ENCODE measurements at places on chromosomes 2 and 18.

- DNase-seq, result no peak
Measured at GRCh38 chr2:183037553-183038340, 510 bp downstream of the NCKAP1 start.

DNA sequence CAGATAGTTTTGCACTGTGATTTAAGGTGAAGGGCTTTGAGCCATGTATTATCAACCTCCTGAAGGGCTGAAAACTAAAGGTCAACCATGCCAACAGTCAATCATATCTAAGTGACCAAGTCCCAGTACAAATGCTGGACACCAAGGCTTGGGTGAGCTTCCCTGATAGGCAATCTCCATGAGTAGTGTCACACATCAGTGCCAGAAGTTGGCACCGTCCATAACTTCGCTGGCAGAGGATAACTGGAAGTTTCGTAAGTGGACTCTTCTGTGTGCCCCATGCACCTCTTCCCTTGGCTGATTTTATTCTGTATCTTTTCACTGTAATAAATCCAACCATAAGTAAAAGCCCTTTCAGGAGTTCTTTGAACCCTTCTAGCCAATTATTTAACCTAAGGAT, 13.2 kb downstream of the REV1 start:
- no peak for DNase-seq

- DNase-seq, result no peak
Measured at GRCh38 chr2:127420039-127420864, 2.0 kb downstream of the PROC start.

GRCh38 chr2:141316606-141317005, 814.2 kb downstream of the LRP1B start:
- no peak for DNase-seq

GRCh38 chr2:241378816-241379215, 22.7 kb downstream of the FARP2 start:
- DNase-seq, result no peak

- no peak for DNase-seq
Measured at GRCh38 chr18:2147476-2148230, 423.7 kb downstream of the METTL4 start.

DNA sequence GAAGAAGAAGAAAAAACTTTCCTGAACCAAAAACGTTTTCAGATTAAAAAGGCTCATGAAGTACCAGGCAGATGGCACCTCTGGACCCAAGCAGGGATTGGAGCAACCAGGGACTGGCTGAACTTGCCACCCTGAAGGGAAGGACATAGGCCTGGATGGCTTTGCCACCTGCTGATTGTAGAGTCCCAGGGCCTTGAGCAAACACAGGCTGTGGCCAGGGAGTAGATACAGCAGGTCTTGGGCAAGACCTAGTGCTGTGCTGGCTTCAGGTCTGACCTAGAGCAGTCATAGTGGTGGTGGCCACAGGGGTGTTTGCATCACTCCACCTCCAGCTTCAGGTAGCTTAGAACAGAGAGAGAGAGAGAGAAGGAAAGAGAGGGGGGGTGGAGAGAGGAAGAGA, 231.5 kb upstream of the FBXO11 start:
- DNase-seq, result no peak

DNA sequence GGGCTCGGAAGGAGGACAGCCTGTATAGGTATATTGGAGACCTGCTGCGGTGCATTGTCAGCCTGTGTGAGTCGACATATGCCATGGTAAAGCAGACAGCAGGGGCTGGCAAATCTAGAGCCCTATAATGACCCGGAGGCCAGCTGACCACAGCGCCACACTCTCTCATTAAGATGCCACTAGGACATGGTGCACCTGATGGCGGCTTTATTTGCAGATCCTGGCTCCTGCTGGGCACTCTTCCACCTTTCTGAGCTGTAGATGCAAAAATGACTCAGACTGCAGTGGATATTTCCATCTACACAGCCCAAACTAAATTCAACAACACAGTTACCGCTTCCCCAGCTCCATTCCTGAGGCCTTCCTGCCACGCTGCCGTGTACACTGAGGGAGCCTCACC, 389.9 kb downstream of the TNS1 start:
- no peak for DNase-seq

- DNase-seq, result no peak
Measured at GRCh38 chr18:22207021-22207758, 37.8 kb downstream of the GATA6 start.

GRCh38 chr18:22194151-22194598, 24.8 kb downstream of the GATA6 start:
- no peak for DNase-seq

GRCh38 chr18:35083174-35083712, 42.0 kb downstream of the MAPRE2 start:
- no peak for DNase-seq

DNA sequence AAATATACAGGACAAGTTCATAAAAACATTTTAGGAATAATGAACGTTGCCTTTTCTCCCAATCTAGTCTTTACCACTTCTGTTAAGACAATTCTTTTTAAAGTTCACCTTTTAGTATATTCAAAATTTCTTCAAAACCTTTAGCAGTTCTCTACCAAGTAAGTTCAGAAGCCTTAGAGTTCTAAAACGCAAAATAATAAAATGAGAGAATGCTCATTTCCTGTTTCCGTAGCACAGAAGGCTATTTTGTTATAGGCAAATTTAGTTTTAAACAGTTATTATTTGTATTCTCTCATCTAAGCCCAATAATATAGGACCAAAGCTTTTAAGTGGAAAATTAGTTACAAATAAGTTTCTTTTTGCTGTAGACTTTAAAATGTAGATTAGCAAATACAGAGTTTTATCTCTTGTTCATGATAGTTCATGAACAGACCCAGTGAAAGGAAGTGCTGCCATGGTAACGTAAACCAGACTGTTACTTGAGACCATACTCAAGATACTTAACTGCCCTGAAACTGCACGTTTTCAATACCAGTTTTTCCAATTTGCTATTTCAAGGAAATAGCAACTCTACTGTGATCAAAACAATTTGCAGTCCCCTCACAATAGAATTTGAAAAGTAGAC, 173.1 kb upstream of the STON1 start:
- DNase-seq, result peak; percentile 15

DNA sequence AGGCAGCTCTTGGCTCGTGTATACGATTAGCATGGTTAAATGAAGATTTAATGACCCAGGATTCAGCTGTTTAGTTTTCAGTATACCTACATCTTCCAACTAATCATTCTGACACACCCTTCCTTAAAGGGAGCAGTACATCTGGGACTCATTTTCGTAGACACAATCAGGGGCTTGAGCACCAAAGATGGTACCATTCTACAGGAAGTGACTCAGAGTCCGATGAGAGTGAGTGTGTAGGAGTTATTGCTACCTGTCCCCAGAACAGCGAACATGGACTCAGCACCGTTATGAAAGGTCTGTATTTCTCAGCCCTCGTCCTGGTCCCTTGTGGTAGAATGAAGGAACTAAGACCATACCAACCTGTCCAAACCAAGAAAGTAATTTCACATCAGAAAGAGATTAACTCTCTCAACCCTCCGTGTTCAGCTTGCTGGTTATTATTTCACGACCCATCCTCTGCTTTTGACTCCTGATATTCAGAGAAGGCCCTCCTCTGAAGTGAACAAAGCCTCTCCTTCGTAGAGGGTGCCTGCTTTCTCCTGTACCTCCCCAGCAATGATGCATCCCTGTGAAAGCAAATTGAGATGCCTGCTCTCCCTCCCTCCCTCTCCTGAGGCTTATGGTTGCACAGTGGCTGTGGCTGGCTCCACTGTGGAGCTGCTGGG, 214.8 kb downstream of the MTX2 start:
- DNase-seq, result no peak

GRCh38 chr2:160574468-160575140, 81.0 kb upstream of the RBMS1 start:
- no peak for DNase-seq

DNA sequence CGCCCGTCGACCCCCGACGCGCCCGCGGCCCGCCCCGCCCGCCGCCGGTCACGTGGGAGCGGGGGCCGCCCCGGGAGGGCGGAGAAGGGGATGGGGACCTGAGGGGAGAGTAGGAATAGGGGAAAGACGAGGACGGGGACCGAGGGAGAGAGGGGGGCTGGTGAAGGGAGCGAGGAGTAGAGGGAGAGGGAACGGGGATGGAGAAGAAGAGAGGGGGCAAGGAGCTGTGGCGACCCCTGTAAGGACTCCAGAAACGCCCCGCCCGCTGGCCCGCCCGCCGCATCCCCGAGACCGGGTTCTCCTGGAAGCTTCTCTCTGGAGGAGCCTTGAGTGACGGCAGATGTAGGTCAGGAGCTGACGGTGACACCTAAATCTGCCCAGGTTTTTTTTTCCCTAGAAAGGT, 615 bp downstream of the ADNP2 start:
- DNase-seq, result peak; percentile 8

- DNase-seq, result no peak
Measured at GRCh38 chr18:55144193-55144930, 185.1 kb upstream of the CCDC68 start.

DNA sequence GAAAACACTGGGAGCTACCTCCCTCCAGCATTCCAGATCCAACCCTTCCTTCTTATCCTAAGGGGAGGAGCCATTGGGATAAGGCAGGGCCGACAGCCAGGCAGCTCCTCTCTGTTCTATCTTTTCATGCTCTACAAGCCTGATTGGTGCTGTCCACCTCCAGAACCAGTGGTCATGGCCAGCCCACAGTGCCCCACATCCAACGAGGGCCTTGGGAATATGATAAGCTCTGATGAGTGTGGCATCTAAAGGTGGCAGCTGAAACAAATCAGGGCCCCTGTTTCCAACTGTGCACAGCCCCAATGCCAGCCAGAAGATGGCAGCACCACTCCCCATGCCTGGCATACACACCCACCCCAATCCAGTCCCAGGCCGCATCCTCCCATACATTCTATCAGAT, 329.3 kb downstream of the C1D start:
- DNase-seq, result no peak

DNA sequence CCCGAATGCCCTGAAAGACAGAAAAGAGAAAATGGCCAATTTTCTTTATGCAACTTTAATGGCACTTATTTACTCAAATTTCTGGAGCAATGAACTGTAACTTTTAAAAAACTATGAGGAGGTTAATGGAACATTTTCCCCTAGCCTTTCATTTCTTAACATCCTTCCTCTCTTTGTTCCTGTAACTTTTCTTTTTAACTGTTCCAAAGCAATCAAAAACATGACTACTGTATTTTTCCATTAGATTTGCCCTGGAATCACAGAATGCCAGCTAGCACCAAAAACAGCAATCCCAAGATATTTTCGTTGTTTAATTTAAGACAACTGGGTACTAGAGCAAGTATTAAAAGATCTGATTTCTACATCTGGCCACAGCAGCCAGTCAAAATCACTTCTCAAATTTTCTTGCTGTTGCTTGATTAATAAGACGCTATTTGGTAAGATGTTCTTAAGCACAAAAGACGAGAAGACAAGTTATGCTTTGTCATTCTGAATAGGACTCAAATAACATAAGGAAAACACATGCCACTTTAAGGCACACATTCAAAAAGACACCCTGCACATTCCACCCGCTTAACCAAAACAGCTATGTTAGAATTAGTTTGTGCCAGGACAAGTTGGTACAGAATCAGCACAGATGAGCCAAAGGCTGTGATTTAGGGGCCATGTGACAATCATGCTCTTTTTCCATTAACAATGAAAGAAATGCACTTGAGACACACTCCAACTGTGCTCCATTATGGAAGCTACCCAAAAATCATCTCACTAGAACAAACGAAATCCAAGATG, 3.6 kb downstream of the STARD7 start:
- DNase-seq, result no peak

GRCh38 chr2:25250331-25251070, 82.1 kb upstream of the POMC start:
- no peak for DNase-seq

- DNase-seq, result no peak
Measured at GRCh38 chr2:128310094-128310716, 8.5 kb downstream of the HS6ST1 start.

- DNase-seq, result no peak
Measured at GRCh38 chr2:42342061-42342794, 18.8 kb downstream of the COX7A2L start.

DNA sequence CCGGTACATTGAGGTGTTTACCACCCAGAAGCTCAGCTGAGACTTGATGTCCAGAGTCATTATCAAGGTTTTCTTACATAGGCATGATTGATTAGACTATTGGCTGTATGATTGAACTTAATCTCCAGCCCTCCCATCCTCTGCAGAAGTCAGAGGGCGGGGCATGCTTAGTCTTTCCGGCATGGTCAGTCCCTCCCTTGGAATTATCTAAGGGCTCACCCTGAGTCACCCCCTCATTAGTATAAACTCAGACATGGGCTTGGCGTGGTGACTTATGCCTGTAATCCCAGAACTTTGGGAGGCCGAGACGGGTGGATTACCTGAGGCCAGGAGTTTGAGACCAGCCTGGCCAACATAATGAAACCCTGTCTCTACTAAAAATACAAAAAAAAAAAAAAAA, 243.9 kb downstream of the VAPA start:
- no peak for DNase-seq

DNA sequence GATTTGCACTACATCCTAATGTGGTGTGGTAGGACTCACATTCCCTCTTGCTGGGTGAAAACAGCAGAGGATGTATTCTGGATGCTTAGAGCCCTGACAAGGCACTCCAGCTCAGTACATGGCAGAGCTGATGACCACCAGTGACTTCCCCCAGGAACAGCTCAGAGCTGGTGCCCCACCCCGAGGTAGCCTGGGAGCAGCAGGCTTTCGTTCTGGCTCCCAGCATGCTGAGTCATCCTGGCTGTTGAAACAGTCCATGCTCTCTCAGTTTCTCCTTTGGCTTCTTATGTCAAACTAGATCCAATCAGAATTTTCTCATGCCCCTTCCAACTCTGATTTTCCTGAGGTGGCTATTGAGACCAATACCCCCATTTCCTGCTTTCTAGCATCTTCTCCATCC, 438.2 kb downstream of the NBAS start:
- no peak for DNase-seq

DNA sequence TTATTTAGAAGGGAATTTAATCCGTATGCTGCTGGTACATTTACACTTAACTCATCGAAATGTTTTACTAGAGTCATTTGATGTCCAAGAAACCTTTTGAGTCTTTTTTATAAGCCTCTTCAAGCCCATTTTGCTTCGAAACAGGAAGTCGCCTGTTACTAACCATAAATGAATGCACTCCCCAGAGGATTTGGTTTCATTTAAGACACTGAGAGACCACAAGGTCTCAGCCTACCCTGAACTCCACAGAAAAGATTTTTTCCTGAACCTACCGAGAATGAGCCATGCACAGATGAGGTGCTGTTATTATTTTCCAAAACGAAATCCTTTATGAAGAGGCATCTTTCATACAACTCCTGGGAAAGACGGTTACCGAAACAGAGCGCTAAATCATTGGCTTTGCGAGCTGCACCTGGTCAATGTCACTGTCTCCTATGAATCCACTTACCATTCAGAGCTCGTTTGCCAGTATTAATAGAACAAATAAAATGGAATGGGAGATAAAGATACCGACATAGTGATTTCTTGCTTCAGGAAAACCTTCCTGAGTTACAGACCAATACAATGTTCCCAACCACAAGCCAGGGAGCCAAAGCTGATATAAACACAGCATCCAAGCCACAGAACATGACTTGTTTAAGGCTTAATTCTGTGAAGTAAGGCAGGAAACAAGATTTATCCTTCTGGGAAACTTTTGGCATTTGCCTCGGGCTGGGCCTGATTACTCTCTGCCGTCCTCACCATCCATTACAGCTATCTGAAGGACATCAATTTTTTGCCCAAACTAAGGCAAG, 382.1 kb downstream of the OSR1 start:
- DNase-seq, result no peak
